CD4-positive, alpha-beta T cell treated with Interleukin-15 for 4 hours (primary cell): ENCODE measurements at places on chromosomes 16 and 17.

DNA sequence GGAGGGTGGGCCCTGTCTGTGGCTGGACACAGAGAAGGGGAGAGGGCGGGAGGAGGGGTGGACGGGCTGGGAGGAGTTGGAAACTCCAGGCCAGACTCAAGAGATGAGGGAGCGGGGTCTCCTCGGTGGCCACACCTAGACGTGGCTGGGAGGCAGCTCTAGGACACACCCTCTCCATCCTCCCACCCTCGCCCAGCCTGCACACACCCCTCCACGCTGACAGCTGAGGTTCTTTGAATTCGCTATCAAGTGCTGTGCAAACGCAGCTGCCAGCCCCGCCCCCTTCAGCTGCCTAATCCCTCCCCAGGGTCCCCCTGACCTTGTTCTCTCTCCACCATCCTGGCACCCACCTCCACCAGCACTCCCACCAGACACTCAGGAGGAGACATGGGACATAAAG is 48.7 kb downstream of the DNAH17 start:
- no peak for DNase-seq

GRCh38 chr16:62445909-62446308 is 409.7 kb upstream of the CDH8 start:
- no peak for DNase-seq

DNA sequence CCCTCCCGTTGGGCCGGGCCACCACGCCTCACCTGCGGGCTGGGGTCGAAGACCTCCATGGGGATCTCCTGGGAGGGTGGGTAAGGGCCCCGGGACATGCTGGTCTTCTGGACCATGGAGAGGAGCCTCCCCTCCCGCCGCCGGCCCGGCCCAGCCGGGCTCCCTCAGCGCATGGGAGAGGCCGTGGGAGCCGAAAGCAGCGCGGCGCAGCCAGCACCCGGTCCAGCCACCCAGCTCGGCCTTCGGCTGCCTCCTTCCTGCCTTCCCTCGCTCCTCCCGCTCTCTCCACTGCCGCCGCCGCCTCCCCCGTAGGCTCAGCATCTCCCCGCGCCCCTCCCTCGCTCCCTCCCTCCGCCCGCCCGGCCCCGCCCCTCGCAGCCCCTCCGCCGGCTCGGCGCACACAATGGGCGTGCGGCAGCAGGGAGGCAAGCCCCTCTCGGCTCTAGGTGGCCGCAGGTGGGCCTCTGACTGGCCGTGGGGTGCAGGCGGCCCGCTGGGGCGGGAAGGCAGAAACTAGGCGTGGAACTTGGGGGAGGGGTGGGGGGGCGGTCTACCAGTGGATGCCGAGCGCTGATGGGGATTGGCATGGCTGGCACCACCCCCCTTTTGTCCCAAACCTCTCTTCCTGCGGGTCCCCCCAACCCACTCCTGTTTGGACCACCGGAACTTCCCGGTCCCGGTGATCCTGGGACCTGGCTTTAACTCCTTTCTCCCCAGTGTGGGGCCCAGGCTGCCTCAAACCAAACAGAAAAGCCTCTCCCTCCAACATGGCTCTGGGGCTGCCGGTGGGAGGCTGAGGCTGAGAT is at the start of gene CACNB1:
Gene CACNB1 (minus strand): TSS at position 290 of the 806 bp plus-strand sequence. CDS start 174 bp downstream, at position 116.
- peak; percentile 55 for DNase-seq

DNA sequence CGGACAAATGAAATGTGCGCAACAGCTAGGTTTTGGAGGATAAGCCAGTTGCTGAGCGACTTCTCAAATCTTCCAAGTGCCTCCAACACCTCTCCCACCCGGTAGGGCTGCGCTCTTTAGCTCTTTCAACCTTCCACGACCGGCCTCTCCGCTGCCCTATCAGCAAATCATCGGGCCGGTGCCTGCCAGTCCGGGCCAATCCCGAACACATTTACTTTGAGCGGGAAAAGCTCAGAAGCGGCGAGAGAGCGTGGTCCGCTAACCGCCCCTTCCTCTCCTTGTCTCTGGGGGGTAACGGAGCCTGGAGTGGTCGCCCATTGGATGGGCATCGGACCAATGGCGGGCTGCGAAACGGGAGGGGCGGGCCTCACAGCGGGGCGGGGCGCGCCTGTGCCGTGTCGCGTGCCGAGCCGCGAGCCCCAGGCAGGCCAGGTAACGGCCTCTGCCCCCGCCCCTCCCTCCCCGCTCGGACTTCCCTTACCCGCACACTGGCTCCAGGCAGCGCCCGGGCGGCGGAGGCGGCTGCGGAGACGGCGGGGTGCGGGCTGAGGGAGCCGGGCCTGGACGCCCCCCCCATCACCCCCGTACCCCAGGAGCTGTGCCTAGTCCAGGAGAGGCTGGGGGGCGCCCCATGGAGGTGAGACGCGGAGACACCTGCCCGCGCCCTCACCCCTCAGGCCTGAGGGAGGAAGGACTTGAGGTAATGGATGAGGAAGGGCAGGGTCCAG is at the start of gene MEIOC:
Gene MEIOC (plus strand): TSS at position 486 of the 728 bp plus-strand sequence. CDS start 146 bp downstream, at position 632.
- DNase-seq, result peak; percentile 2
